ENCODE measurements at places on chromosomes 16 and 17.

DNA sequence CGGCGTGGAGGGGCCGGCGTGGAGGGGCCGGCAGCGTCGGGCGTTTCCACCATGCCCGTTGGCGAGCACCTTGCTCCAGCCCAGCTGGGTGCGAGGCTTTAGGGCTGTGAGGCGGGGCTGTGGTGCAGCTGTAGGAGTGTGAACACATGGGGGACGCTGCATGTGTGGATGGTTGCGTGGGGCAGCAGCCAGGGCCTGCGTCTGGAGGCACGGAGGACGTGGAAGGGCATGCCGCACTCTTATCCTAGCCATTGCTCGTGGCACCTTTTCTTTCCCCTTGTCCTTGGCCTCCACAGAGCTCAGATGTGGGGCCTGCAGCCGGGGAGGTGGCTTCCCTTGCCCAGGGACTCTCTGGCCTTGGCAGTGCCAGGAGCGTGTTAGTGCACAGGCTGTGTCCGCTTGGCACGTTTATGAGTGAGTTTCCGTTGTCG lies 47.8 kb downstream of the PDPK1 start:
- DNase-seq, result no peak

DNA sequence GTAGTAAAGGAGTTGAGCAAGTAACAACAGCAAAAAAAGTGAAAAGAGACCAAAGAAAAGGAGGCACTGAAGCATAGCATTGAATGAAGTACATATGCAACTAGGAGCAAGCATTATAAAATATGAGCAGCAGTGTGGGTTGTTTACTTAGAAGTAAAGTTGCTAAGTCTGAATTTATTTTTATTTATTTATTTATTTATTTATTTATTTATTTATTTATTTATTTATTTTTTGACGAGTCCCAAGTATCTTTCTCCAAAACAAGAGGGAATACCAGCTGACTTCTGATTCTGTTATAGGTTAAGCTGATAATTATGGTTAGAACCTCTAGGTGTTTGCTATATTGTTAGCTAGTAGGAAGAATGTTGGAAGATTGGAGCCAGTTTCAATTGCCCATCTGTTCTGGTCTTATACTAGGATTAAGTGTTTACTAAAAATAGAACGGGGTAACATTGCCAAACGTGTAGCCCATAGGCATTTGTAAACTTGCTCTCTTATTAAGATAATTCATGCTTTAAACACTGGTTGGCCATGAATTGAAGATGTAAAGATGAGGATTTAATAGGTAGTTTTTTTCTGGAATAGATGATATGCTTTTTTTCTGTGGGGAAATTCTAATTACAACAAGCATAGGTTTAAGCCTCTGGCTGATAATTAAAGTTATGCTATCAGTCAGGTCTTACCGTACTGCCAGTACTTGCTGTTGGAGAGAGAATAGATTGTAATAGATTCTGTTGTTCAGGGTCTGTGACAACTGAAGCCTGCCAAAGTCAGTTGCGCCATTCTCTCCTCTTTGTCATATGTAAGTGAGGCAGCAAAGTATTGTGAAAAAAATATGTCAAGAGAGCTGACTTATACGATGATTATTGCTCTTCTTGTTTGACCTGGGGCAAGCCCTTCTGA lies 66.7 kb downstream of the PPM1E start:
- no peak for DNase-seq

- no peak for DNase-seq
Measured at GRCh38 chr17:61756561-61756960, 106.8 kb downstream of the BRIP1 start.

DNA sequence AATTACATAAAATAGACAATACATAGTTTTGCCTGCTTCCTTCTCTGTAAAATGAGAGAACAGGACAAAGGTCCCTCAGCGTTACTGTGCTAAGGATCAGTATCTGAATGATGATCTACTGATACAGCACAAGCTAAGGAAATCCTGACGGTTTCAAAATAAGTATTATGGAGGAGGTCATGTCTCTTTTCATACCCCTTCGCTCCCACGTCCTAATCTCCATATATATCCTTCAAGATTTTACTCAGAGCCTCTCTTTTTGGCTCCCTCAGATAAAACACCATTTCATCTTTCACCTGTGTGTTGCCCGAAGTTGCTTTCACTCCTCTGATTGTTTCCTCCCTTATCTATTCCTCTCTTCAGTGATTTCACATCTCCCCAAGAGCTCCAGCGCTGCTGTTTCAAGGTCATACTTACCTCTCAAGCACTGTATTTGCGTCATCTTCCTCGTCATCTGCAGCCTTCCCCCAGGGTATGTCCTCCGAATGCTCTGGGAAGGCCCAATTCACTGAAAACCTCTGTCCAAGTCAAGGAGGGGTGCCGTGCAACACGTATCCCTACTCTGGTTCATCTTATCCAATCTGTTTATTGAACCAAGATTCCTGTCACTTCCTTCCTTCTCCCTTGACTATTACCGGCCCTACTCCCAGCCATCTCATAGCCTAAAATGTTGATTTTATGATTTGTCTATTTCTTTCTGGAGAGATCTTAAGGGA lies 1.2 kb upstream of the BLTP2 start:
- DNase-seq, result no peak

DNA sequence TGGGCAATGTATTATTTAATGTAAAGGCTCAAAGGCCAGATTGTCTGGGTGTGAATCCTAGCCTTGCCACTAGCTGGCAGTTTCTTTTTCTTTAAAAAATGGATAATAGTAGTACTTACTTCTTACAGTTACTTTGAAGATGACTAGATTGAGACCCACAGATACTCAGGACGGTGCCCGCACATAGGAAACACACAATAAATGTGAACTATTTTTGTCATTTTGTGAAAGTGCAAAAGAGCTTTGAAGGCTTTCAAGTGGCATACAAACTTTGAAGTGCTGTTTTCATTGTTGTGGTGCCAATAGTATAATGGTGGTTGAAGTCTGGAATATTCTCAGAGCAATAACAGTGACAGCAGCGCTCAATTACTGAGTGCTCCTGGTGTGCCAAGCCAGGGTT lies 63.6 kb downstream of the OTOA start:
- DNase-seq, result no peak

DNA sequence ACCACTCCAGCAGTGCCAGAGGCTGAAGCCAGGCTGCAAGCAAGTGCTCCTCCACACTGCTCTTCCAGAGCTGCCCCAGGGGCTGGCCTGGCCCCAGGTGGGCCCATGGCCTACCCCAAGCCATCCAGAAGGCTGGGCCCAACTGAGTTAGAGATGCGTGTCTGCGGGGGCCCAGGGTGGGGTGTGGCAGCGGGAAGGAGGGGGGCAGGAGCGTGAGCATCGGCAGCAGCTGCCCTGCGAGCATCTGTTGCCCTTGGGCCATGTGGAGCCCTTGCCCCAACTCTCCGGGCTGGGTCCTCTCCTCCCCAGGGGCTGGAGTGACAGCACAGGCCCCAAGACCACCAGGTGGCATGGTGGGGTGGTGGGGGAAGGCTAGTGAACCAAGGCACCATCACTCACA lies 7.3 kb upstream of the SREBF1 start:
- no peak for DNase-seq

DNA sequence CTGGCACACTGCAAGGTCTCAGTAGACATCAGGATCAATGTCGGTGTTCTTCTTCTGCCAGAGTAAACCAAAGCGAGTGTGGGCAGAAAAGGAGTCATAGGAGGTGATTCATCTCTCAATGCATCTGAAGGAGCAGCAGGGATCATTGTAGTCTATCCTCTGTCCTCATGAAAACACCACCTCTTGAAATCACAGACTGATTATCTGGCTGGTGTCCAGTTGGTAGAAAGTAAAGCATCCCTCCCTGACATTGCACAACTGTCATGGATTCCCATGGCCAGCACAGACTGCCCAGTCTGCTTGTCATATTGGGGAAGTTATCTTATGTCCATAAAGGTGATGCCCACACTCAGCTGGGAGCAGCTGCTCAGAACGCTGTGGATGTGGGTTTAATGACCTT lies 74.1 kb downstream of the ABCC12 start:
- DNase-seq, result no peak

- DNase-seq, result no peak
Measured at GRCh38 chr16:54459509-54460262, 173.1 kb upstream of the IRX3 start.

DNA sequence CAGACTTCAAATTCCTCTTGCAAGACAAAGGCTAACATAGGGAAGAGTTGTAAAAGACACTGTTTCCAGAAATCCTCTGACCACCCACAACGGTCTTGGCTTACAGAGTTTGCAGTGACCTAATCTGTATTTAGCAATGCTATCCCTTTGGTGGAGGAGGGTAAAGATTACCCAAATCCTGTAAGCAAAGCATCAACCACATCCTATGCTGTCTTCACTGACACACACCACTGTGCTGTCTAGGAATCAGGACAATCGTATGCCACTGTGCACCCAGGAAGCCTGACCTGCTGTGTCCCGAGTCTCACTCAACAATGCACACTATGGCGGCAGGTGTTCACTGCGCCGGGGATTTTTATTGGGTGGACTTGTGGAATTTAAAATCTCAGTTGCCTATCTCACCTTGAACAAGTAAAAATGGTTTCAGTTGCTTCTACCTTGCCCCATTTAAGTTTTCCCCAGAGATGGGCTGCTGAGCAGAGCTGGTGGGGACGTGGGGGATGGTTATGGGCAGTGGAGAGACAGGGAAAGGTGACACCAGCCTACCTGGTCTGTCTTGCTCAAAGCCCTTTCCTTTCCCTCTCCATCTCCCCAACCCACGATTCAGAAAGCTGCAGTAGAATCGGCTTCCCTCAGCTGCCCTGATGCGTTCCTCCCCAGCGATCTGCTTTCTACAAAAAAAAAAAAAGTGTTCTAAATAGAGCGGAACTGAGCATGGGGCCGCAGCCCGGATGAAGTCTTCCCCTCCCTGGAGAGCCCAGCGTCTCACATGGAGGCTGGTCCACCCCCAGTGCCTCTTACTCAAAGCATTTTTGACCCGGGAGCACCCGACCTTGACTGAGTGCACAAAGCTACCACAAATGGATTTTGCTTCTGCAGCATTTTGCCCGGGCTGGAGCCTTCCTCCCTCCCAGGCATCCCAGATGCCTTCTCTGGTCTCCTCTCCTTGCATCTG lies 271.5 kb downstream of the SOX9 start:
- DNase-seq, result no peak

GRCh38 chr17:17787568-17787967 lies 49.2 kb downstream of the SREBF1 start:
- no peak for DNase-seq

DNA sequence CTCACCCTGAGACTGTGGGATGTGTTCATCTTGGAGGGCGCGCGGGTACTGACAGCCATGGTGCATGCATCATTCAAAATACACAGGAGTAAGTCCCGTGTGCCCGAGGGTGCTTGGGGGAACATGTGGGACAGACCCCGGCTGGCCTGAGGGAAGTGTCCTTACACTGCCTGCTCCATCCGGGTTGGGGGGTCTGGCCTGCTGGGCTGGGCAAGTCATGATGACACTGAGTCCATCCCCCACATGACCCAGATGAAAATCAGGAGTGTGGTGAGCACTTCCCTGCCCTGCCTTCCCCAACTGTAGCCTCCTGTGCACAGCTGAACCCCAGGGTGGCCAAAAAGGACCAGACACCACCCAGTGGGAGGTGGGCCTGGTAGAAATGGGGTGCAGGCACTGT lies 10.8 kb downstream of the TBC1D26 start:
- DNase-seq, result no peak

- no peak for DNase-seq
Measured at GRCh38 chr17:35780950-35781349, 14.5 kb downstream of the MMP28 start.

GRCh38 chr16:20946015-20946629 lies 45.6 kb downstream of the LYRM1 start:
- no peak for DNase-seq

DNA sequence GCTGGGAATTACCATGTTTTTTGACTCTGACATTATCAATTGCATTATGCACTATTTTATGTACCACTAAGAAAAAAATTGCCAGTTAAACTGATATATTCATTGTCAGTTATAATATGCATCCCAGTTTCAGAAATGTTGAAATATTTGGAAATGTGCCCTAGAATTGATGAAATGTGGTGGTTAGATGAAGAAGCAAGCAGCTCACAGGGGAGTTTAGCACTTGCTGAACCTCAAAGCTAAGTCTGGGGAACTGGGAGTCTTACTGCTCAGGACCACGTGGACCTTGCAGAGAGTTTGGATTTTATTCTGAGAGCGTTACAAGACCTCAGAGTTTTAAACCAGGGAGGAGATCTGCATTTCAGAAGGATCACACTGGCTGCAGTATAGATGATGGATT lies 67.9 kb downstream of the TNRC6C start:
- DNase-seq, result no peak

DNA sequence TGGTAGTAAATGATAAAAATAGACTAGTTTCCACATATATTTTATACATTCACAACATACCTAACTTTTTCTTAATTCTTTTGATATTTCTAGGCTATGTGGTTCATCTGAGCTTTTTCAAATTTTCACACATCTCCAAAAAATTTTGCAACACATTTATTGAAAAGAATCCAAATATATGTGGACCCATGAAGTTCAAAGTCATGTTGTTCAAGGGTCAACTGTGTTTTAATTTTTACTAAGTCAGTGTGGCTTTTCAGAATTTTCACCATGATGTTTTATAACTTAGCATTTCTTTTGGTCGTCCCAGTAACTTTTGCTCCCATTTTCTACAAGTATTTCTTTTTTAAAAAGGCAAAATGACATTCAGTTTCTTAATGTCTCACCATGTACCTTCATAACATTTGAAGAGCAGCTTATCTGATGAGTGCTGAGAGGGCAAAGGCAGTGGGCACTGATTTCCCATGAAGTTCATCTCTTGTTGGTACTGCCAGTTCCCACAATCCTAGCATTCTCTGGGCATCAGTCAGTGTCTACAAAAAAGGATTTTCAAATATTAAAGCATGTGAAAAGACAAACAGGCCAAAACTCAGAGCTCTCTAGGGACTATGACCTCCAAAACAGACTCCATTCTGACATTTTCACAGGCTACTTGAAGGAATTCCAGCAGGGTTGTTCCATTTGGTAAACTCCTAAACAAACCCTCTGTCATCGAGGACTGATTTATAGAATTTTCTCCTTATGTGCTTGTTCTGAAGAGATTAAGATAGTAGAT lies 80.3 kb downstream of the MRTFB start:
- DNase-seq, result no peak

DNA sequence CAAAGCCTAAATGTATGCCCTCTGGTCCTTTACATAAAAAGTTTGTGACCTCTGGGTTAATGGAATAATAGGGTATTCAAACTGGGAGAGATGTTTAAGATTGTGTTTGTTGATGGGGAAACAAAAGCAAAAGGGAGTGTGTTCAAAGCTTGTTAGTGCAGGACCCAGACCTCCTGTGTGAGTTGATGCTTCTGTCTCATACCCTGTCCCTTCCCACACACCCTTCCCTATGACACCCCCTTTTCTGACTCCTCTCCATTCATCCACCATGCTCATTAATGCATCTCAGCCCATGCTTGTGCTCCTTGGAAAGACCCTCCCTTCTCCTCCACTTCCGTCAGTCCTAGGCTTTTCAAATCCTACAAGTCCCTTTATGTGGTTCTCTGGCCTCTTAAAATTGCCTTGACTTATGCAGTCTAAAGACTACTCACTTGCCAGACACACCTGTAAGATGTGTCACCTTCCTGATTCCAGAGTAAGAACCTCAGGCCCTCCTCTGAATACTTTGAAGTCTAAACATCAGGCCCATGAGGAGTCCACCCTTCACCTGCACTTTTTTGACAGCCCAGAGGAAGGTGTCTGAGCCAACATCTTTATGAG lies 128.0 kb upstream of the CACNG5 start:
- peak; percentile 64 for DNase-seq

Measured in vagina (tissue), 2 donors.